Activated naive CD8-positive, alpha-beta T cell treated with anti-CD3 and anti-CD28 coated beads, Interleukin-2, amount 10 ng/mL, durations not matched to agents 7 days and 5 days (primary cell): ENCODE measurements at places on chromosomes 12 and 14. TPM values are rescaled to one million over a fixed set of nuclear protein-coding genes. Genes with fewer than 3 reads are reported as not detected.

- H3K27ac ChIP-seq = no peak overlapping the region
- no peaks in the 10 kb centered on the region for H3K36me3 ChIP-seq
These were observed 310.9 kb downstream of the ADGRD1 start for GRCh38 chr12:131264635-131265034.

DNA sequence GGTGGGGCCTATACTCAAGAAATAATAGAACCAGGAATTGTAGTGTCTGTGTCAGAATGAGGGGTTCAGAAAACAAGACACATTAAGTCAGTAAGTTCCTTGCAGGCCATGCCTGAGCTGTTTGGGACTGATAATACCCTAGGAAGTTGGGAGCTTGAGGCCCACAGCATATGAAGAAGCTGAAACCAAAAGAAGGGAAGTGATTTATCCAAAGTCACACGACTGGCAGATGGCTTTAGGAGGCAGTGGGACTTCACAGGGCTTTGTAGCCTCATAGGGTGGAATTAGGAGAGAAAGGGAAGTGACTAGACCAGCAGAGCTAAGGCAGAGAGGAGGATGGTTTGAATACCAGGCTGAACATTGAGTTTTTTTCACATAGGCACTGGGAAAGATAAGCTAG lies 56.6 kb upstream of the SRSF5 start:
- peak overlapping the region; percentile 53 for H3K27ac ChIP-seq
- peaks cover 47% of the 10 kb centered on the region for H3K4me1 ChIP-seq
- DNase-seq = no peak
- peaks cover 45% of the 10 kb centered on the region for H3K36me3 ChIP-seq
- no peak overlapping the region for H3K4me3 ChIP-seq

The FBXL14 gene
- total RNA-seq = 33.7 TPM

The ADAM20 gene
- total RNA-seq = 0.67 TPM

The PELI2 gene
- total RNA-seq = 5.7 TPM

The OASL gene
- total RNA-seq = 43.7 TPM

GRCh38 chr12:3018284-3019004 lies 58.7 kb upstream of the TSPAN9 start:
- no peak overlapping the region for H3K27ac ChIP-seq
- no peaks in the 10 kb centered on the region for H3K27me3 ChIP-seq
- H3K4me1 ChIP-seq = no peaks in the 10 kb centered on the region

GRCh38 chr12:124685689-124686369 lies 118.4 kb upstream of the NCOR2 start:
- H3K27me3 ChIP-seq = peaks cover 5% of the 10 kb centered on the region
- peak overlapping the region; percentile 11 for H3K27ac ChIP-seq
- peaks cover 32% of the 10 kb centered on the region for H3K4me1 ChIP-seq
- peaks cover 3% of the 10 kb centered on the region for H3K36me3 ChIP-seq
- H3K4me3 ChIP-seq = no peak overlapping the region
